ENCODE measurements at places on chromosomes 4 and X.

DNA sequence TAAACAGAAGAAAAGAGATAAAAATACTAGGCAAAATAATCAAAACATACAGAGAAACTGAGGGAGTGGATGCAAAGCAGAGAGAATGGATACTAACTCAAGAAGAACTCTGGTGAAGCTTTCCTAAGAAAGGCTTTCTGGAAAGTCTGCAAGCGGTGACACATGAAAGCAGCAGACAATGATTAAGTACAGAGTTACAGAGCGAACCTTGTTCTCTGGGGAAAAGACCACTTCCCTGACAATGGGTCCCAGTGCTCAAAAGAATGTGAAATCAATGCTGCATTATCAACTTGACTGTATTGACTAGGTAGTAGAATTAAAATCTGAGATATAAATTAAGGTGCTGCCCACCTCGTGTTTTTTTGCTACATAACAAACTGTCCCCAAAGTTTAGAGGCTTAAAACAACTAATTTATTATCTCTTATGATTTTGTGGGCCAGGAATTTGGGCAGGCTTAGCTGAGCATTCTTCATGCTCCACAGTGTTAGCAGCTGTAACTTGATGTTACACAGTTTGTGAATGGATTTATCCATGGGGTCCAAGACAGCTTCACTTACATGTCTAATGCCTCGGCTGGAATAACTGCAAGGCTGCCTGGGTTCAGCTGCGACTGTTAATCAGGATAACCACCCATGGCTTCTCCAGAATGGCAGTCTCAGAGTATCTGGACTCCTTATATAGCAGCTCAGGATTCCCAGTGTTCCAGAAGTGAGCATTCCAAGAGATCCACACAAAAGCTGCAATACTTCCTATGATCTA is 106.9 kb upstream of the INPP4B start:
- DNase-seq, result no peak

DNA sequence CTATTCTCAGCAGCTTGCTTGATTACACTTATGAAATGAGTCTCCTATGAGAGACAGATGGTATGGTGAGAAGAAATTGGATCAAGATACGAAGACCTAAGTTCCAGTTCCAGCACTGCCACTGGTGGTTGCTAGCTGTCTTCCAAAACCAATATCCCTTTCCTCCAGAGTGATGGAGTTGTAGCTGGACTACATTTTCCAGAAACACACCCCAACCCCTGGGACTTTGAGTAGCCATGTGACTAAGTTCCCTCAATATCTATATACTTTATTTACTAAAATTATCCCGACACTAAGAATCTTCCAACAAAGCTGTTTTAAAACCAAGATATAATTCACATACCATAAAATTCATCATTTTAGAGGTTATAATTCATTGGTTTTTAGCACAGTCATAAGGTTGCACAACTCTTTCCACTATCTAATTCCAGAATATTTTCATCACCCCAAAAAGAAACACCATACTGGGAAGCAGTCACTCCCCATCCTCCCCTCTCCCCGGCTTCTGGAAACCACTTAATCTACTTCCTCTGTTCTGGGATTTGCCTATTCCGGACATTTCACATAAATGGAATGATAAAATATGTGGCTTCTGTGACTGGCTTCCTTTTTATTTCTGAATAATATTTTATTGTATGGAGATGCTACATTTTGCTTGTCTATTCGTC is 118.0 kb downstream of the MANBA start:
- DNase-seq, result no peak

DNA sequence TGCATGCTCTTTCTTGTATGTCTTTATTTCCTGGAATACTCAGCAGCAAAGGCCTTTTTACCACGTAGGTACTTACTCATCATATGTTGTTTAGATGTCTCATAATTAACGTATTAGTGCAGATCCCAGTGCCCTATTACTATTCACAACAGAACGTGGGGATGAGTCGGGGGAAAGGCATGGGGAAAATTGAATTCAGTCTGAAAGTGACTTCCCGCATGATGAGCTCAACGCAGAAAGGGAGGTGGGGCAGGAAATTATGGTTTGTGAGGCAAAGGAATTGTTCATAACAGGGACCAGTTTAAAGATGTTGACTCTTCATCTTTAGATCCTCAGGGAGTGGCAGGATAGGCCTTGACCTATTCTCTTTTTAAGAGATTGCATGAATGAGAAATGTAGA is 2.0 kb upstream of the TMPRSS11D start:
- no peak for DNase-seq

GRCh38 chr4:95388911-95389310 is 159.9 kb downstream of the UNC5C start:
- no peak for DNase-seq

DNA sequence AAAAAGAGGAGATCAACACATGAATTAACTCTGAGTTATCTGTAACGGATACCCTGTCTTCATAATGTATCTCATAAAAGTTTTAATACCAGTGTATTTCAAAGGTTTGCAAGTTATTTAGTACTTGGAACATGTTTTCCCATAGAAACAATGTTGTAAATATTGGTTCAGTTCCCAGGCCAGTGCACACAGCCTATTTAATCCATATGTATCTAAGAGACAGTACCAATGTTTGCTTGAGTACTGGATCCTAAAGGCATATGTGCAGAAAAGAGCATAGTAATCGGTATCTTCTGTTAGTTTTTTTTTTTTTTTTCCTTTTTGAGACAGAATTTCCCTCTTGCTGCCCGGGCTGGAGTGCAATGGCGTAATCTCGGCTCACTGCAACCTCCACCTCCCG is 46.1 kb downstream of the SLIT2 start:
- no peak for DNase-seq

DNA sequence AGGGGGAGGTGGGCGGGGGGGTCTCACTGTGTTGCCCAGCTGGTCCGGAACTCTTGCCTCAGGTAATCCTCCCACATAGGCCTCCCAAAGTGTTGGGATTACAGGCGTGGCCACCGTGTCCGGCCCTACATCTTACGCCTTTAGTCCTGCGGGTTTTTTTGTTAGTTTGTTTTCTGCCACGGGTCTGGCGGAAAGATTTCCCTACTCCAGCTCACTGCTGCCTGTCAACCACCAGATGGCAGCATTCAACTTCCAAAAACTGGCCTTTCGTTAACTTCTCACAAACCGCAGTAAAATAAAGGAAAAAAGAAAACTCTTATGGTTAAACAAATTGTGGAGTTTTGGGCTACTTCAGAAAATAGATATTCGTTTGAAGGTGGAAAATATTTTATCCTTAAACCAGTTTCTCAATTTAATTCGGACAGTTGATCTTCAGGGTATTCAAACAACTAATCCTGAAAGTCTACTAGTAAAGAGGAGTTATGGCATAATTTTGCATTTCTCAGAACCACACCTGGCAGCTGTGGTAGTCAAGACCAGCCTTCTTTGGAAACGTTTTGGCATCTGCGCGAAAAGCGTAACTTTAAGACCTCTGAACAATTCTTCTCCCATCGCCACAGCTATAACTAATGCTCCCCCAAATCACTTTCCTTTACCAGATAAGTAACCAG is 41.1 kb downstream of the LUZP4 start:
- peak; percentile 8 for DNase-seq

DNA sequence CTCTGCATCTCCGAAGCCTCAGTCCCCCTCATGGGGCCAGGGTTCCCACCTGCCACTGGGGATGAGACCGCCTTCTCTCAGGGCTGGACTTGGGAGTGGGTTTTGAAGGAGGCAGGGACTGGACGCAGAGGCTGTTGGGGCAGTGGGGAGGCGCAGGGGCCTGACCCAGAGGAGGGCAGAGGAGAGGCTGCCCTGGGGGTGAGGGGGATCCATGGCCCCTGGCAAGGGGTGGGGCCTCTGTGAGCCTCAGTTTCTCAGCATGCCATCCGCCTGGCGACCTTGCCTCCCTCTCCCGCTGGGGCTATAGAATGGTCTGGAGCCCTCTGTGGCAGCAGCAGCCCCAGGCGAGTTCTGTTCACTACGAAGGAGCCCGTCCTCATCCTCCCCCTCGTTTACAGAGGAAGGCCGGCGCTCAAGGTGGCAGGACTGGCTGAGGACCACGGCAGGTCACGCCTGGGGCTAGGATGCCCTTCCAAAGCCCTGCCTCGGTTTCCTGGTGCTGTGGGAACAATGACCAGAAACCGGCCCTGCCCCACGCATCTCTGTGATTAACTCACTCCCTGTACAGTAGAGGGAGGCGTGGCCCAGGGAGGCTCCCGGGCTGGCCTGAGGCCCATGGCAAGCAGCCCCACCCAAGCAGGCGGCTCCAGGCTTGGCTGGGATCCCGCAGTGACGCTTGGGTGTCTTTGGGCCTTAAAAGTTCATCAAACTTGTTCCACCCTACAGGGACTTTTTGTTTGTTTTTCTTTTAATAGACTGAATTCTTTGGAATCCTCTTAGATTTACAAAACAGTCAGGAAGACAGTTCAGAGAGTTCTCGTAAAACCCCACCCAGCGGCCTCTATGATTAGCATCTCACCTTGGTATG is 16.0 kb upstream of the SH3TC1 start:
- DNase-seq, result no peak

GRCh38 chrX:100812216-100813158 is 7.7 kb upstream of the CSTF2 start:
- DNase-seq, result no peak

Data from nucleus accumbens (tissue), 56 donors.